Endothelial cell of umbilical vein (primary cell): ENCODE measurements at places on chromosomes 2 and 18. TPM values are rescaled to one million over a fixed set of nuclear protein-coding genes. Genes with fewer than 3 reads are reported as not detected.

- no peak overlapping the region for H3K27ac ChIP-seq
- no peaks in the 10 kb centered on the region for H3K4me1 ChIP-seq
- peaks cover 3% of the 10 kb centered on the region for H3K27me3 ChIP-seq
- H3K36me3 ChIP-seq, result no peaks in the 10 kb centered on the region
- H3K4me3 ChIP-seq, result no peak overlapping the region
Measured at GRCh38 chr2:120758181-120759144, 22.8 kb downstream of the GLI2 start.

FBXO36 gene
- total RNA-seq, result 0.53 and 1.1 TPM in 2 replicates

MSH6 gene
- 59.3 and 74.0 TPM in 2 replicates for total RNA-seq

OSBPL1A gene
- total RNA-seq, result 12.7 and 16.5 TPM in 2 replicates

KIAA2012 gene
- total RNA-seq, result not detected in 2 replicates

EMX1 gene
- total RNA-seq, result not detected in 2 replicates
